ENCODE measurements at places on chromosomes 11 and 22.

- DNase-seq = no peak
Observed at GRCh38 chr22:37340331-37341262, 58.3 kb downstream of the CYTH4 start.

DNA sequence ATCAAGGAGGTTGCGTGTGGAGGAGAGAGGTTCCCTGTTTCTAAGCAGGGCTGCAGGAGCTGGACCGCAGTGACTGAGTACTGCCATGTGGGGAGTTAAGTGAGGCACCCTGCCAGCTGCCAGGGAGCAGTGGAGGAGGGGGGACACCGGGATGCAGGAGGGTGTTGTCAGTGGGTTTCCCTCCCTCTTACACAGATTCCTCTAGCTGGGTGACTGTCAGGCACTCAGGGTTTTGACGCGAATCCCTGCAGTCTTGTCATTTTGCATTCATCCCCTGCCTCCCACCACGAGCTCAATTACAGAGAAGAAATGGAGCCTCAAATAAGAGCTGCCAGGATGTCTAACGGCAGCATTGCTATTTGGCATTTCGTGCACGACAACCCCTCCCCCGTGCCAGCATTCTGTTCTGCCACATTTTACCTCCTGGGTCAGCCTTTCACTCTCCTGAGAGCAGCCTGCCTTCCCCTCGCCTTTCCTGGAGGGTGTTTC lies 119.8 kb upstream of the SORL1-AS1 start:
- no peak for DNase-seq

DNA sequence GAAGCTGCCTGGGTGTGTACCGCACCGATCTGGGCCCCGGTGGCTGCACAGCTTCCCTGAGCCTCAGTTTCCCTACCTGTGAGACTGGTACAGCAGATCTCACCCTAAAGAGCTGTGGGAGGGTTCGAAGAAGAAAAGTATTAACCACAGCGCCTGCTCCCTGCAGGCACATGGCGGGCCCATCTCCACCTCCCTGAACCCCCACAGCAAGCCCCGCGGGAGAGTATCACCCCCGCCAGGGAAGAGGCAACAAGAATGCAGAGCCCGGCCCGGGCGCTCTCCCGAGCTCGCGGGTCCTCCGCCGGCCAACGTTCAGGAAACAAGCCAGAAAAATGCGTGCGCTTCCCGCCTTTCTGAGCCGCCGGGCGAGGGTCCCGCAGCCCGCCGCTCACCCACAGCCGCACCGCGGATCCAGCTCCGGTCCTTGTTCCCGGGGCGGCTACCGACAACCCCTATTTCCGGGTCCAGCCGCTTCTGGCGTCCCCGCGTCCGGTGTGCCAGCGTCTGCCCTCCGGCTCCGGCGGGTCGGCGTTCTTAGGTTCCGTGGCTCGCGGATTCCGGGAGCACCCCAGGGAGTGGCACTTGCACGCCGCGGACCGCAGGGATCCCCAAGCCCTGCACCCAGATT lies at the start of gene TOP3B:
TOP3B (minus strand) TSS at position 450 of the 628 bp plus-strand sequence. CDS start 7,078 bp downstream, outside the sequence.
- peak; percentile 82 for DNase-seq

GRCh38 chr11:75924966-75925784 lies 110.2 kb downstream of the UVRAG start:
- DNase-seq = peak; percentile 44

GRCh38 chr11:27319072-27319471 lies 43.9 kb downstream of the CCDC34 start:
- peak; percentile 31 for DNase-seq

DNA sequence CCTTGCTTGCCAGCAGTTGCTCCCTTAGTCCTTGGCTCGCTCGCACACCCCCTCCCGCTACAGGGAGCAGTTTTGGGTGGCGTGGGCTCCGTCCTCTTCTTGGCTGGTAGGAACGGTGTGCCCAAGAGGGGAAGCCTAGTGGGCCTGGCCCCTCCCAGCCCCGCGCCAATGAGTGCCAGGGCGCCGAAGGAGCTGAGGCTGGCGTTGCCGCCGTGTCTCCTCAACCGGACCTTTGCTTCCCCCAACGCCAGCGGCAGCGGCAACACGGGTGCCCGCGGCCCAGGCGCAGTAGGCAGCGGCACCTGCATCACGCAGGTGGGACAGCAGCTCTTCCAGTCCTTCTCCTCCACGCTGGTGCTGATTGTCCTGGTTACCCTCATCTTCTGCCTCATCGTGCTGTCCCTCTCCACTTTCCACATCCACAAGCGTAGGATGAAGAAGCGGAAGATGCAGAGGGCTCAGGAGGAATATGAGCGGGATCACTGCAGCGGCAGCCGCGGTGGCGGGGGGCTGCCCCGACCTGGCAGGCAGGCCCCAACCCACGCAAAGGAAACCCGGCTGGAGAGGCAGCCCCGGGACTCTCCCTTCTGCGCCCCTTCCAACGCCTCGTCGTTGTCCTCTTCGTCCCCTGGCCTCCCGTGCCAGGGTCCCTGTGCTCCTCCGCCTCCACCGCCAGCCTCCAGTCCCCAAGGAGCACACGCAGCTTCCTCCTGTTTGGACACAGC lies 1.6 kb downstream of the C11orf87 start:
- no peak for DNase-seq

GRCh38 chr11:79390477-79390876 lies 50.4 kb downstream of the TENM4 start:
- no peak for DNase-seq

DNA sequence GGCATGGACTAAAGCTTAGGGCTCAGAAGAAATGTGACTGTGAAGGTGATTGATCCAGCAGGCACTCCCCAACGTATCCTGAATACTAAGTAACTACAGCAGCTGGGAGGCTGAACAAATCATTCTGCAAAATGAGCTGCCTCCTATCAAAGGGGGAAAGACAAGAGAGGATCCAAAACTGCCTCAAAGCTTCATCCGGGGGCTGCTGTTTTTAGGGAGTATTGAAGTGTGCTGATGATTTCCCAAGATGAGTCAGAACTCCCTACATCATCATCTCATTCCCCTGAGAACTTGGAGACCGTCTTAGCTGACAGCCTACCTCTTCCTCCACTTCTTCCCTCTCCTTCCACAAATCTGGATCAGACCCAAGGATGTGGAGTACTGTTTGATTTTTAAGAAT lies 108.4 kb upstream of the GRAMD1B start:
- no peak for DNase-seq

- peak; percentile 92 for DNase-seq
Observed at GRCh38 chr11:65329944-65330403, 3.7 kb upstream of the DPF2 start.

DNA sequence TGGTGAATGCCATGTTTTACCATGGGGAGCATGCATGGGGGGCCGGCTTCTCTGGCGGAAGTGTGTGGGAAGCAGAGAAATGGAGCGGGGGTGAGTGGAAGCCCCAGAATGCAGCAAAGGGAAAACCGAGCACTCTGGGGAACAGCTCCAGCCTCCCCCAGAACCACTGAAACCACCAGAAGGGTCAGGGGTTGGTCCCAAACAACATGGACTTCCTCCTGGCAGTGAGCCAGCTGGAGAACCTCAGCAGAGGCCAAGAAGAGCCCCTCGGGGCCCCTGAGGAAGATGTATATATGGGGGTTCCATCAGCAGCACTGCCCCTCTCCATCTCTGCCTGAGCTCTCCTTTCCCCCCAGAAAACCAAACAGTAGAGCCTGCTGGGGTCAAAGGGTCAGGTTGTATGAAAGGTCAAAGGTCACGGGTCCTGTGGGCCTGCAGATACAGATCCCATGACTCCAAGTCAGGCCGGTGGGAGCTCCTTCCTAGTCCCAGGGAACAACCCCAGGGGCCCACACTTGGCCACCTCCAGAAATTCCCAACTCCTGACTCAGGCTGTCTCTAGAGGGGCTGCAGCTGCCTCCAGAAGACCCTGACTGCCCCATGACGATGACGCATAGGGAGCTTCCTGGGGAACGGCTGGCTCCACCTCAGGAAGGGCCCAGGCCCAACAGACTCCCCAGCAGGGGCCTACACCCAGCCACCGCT lies 48.5 kb upstream of the TIMP3 start:
- DNase-seq = no peak

GRCh38 chr11:102115557-102115956 lies 5.3 kb downstream of the YAP1 start:
- DNase-seq = peak; percentile 65

- no peak for DNase-seq
Observed at GRCh38 chr22:50318698-50319411, 8.0 kb downstream of the DENND6B start.

GRCh38 chr22:45058622-45058912 lies 48.8 kb upstream of the PHF21B start:
- DNase-seq = no peak

DNA sequence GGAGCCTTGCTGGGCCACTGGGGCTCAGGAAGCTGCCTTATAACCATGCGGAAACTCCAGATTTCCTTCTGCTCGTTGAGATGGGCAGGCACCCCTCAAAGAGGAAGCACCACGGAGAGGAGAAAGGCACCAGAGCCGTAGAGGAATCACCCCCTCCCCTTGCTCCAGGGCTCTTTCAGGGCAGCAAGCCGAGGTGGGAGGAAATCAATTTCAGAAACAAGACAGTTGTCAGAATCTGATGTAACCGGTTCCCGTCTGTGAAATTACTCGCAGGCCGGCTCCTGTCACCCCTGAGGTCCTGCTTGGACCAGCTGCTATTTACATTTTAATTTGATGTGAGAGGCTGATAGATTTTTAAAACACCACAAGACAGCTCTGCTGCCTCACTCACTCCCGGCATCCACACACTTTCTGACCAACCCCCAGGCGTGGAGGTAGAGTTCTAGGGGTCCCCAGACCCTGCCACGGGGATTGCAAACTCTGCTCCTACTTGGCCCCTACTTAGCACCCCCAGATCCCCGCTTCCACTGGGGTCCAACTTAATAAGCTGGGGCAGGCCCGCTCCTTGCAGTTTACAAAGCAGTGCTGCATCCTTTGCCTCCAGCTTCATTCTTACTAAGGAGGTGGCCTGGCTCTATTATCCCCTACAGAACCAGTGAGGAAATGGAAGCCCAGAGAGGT lies 162.5 kb downstream of the CEP164 start:
- DNase-seq = no peak

GRCh38 chr11:48073031-48073861 lies 92.9 kb downstream of the PTPRJ start:
- no peak for DNase-seq

DNA sequence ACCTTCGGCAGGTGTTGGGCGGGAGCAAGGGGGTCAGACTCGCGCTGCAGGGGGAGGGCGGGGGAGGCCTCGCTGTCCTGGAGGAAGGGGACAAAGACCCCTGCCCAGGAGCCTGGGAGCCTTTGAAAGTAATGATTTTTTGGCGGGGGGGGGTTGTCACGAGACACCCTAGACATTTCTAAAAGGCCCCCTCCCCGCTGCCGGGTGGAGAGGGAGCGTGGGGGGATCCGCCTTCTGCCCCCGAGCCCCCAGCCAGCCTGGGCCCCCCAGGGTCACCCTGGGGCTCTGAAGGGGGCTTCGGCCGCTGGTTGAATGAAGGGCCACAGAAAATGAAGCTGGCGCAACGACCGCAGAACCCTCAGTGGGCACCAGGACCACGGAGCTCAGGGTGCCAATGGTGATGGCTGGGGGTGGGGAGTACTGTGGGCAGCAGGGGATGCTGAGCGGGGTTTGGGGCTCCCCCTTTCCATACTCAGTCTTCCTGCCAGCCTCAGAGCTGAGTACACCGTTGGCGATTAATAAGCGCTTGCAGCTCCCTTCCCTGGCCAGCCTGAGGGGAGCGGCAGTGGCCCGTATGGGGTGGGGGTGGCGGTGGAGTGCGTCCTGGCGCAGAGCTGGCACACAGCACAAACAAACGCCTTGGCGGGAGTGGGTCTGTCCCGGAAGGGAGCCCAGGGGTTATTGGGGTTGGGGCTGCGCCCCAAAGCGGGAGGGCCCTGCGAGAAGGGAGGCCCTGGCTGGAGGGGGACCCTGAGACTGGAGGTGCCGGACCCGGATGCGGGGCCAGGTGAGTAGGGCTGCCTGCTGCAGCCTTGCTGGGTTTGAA lies 1.2 kb upstream of the DUSP8 start:
- no peak for DNase-seq

GRCh38 chr22:21098099-21098671 lies 52.4 kb downstream of the LRRC74B start:
- no peak for DNase-seq

GRCh38 chr11:3854977-3855807 lies at the start of gene STIM1:
TSS of gene STIM1 (plus strand) at chr11:3855664. CDS start at chr11:3856271, 607 bp downstream.
- DNase-seq = peak; percentile 94

DNA sequence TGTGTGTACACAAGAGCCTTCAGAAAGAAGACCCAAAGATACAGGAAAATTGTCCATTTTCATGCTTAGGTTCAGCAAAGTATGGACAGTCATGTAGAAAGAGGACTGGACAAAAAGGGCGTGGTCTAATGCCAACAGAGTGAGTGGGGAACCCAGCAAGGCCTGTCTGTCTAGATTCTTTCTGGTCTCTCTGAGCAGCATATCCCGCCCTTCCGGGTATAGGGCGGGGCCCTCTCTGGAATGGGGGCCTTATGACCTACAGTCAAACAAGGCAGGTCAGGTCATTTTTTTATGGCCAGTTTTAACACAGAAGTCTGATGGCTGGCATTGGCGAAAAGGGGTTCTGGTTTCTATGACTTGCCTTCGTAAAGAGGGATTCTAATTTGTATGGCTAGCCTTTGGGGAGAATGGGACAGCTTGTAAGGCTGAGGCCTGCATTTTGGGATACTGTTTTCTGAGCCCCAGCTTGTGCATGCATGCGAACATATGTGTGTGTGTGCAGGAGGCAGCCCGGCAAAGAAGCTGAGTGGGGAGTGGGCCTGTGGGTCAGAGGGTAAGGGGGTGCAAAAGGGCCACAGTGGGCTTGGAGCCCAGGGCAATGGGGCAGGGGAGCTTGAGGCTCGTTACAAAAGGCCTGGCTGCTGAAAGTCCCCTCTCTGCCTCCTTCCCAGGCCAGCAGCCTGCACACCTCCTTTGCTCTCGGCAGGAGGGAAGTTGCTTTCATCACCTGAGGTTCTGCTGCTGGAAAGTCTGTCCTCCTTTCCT lies 130.5 kb upstream of the B3GAT1 start:
- DNase-seq = peak; percentile 36

- DNase-seq = no peak
Observed at GRCh38 chr22:45244916-45245315, 4.2 kb upstream of the KIAA0930 start.

DNA sequence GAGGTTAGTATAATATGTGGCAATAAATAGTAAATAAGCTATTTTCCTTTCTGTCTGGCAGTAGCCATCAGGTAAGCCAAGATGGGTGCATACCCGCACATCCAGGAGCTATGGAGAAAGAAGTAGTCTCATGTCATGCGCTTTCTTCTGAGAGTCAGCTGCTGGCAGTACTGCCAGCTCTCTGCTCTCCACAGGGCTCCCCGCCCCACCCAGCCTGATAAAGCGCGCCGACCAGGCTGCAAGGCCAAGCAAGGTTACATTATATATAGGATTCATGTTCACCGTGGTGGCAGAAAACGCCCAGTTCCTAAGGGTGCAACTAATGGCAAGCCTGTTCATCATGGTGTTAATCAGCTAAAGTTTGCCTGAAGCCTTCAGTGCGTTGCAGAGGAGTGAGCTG lies 126.2 kb downstream of the ATG16L2 start:
- no peak for DNase-seq

DNA sequence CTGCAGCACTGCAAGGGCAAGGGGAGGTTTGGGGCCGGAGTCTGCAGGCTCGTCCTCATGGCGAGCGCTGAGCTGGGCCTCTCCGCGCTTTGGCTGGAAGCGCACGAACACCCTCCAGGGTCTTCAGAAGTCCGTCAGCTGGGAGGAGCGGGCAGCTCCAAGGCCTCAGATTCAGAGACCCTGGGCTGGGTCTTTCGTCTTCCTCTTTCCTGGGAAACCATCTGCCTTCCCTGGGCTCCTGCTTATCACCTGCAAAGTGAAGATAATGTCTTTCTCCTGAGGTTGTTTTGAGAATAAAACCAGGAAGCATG lies 525.6 kb downstream of the BRD1 start:
- DNase-seq = no peak

GRCh38 chr11:86172894-86173293 lies 71.7 kb upstream of the EED start:
- DNase-seq = no peak
